ENCODE measurements at places on chromosomes 5 and 9.

- no peak for DNase-seq
These were observed 64.2 kb downstream of the FGF18 start for GRCh38 chr5:171483551-171484135.

GRCh38 chr9:111231801-111232580 lies 98.0 kb downstream of the OR2K2 start:
- no peak for DNase-seq

- DNase-seq: no peak
These were observed 130.3 kb upstream of the MTAP start for GRCh38 chr9:21672140-21672539.

DNA sequence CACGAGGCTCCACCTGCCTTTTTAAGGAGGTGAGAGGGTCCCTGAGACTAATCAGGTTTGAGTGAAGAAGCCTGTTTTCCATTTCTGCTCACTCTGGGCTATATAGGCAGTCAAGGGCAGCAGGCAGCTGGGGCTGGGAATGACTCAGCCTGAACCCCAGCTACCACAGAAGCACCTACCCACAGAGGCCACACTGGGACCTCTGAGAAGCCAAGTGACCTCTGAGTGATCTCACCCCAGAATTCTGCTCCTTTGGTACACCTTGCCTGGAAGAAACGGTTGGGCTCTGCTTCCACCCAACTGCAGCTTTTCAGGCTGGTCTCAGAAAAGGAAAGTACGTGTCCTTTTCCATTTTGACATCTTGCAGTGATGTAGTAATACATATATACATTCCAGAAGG lies 6.8 kb downstream of the FAM219A start:
- DNase-seq: no peak

DNA sequence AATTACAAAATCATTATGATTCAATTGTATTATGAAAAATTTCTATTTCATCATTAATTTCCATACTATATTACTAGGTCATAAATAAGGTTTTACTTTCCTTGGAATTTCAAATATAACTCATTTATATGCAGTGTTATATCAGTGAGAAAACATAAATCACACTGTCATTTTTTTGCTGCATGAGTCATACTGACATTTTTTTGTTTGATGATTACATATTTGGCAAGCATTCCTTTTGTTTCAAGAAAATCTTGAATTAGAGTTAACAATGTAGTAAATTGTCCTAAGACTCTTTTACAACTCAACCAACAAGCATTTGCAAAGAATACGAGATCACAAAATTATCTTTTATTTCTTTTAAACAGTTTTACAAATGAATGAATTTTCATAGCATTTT lies 298.4 kb upstream of the SEMA6A start:
- no peak for DNase-seq

GRCh38 chr9:35112257-35113020 lies 3.2 kb downstream of the ATOSB start:
- no peak for DNase-seq

- no peak for DNase-seq
These were observed 961.6 kb upstream of the CDH18 start for GRCh38 chr5:20949636-20950035.

- DNase-seq: no peak
These were observed 13.9 kb upstream of the FNIP1 start for GRCh38 chr5:131810510-131811249.

DNA sequence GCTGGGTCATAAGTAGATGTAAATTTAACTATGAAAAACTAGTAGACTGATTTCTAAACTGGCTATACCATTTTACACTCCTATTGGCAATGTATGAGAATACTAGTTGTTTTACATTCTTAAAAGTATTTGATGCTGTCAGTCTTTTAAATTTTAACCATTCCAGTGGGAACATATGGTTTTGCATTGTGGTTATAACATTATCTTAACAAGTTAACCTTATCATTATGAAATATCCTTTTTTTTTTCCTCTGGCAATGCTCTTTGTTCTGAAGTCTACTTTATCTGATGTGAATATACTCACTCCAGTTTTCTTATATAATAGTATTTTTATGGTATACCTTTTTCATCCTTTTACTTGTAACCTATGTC lies 548.9 kb upstream of the CLINT1 start:
- no peak for DNase-seq

- no peak for DNase-seq
These were observed 208.6 kb downstream of the EPB41L4A start for GRCh38 chr5:112210430-112211005.

- no peak for DNase-seq
These were observed 573.8 kb upstream of the CDH9 start for GRCh38 chr5:27612161-27612560.

- DNase-seq: no peak
These were observed 76.2 kb upstream of the TMED7 start for GRCh38 chr5:115702025-115702424.

- DNase-seq: peak; percentile 24
These were observed 103.6 kb upstream of the CHD1 start for GRCh38 chr5:99032234-99033013.

DNA sequence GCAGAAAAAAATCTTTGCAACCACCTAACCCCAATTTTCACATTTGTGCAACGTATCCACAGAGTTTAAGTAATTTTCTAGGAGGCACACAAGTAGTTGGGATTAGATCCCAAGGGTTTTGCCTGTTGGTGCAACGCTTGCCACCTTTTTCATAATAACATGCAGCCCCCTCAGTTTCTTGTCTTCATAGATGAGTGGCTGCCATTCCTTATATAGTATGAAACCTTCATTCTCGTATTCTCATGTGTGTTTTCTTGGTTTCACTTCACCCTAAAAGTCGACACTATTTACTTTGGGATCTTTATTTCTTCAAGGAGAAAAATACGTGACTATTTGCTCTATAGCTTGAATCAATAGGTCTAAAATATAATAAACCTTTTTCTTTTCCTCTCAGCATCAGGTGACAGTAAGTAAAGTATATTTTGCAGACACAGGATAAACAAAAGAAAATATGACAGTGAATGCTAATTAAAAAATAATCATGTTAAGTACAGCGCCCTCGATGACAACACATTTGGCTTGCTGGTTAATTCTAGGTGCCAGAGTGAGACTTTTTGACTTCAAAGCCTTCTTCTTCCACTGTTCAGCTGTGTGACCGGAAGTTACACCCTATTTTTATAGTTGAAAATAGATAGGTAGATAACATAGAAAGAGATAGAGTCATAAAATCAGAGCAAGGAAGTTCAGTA lies 342.8 kb upstream of the CCNG1 start:
- no peak for DNase-seq

DNA sequence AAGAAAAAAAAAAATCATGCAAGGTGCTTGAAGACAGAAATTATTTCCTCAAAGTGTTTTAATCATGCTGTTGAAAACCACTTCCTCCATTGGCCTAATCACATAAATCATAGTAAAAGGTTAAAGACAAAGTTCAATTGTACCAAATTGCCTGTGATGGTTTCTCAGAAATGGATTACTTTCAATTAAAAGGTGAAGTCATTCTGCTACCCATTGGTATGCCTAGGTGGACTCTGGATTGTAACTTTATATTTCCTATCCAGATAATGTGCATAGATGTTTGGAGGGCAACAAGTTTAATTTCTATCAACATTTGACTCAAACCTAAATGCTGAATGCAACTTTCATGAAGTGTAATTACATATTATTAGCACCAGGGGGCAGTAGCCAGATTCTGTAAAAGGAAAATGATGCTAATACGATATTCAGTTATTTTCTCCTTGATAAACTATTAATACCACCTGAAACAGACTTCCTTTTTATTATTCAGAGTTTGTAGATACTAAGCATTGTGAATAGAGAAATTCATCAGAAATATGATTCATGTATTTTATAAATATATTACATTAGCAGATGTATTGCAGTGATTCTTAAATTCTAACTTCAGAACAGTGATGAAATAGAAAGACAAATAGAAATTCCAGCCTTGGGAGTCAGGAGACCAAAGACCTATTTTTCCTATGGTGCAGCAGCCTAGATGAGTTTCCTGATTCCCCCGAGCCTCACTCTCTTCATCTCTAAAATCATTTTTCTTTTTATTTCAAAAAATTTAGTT lies 148.2 kb downstream of the CAAP1 start:
- no peak for DNase-seq

- no peak for DNase-seq
These were observed 59.8 kb downstream of the BAAT start for GRCh38 chr9:101325053-101325452.

GRCh38 chr5:56815658-56816545 lies 553 bp downstream of the MAP3K1 start:
- no peak for DNase-seq

GRCh38 chr5:16082053-16082452 lies 97.5 kb downstream of the MARCHF11 start:
- DNase-seq: no peak

DNA sequence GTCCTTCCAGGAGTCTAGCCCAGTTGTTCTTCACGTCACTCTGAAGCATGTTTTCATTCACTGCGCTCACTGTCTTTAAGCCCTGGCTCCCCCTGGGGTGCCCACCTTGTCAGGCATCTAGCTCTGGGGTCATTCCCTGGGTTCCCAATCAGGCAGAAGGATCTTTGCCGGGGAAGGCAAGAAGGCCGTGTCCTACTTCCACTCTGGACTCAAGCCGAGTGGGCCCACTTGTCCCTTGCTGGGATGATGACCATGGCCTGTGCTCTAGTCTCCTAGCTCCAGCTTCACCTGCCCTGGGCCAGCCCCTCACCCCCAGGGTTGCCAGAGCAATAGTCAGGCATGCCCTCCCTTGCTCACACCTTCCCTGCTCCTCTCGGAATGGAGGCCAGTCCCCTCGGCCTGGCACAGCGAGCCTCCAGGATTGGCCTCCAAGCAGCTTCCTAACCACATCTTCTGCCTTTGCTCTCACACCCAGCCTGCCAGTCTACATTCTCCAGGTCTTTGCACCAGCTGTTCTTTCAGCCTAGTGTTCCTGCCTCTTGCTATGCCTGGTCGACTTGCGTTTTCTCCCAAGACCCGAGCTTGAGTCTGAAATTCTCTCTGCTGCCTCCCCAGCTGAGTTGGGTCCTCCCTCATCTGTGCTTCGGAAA lies 32.2 kb upstream of the PSD2 start:
- no peak for DNase-seq

- no peak for DNase-seq
These were observed 1115.5 kb downstream of the DTWD2 start for GRCh38 chr5:117872798-117873368.

DNA sequence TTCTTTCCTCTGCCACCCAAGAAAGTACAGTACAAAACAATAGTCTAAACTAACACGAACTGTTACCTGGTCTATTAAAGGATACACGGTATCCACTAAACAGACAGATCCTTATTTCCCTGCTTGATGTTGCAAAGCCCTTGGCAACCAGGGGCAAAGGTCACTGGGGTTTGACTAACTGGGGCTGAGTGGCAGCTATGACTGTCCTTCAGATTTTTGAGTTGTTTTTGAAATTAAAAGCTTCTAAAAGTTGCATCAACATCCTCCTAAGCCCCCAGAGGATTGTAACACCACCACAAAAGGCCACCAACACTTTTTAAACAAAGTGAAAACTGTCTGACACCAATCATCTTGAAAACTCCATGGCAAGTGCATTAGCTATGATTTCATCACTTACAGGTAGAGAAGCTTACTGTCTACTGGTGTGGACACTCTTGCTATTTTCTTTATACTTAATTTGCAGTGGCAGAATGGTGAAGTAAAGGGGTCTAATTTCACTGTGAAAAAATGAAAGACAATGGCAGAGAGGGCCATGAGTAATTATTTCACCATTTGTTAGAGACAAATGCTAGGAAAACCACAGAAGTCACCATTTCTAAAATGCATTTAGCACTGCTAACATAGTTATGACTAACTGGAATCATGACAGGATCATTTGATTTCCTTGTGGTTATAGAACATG lies 292.4 kb downstream of the EFNA5 start:
- no peak for DNase-seq

DNA sequence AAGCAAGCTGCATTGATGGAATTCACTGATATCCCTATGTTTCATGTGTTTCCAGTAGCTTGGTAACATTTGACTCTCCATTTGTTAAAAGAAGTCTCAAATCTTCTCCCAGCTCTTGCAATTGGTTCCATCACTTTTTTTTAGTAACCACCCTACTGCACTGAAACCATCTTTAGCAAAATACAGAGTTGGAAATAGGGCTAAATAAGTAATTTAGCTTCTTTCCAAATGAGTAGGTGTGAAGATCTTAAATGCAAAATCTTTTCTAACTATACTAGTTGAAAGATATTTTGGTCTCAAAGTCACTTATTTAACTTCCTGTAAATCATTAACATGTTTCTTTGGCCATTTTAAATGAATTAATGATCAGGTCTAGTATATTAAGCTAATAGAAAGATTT lies 138.1 kb downstream of the DIRAS2 start:
- DNase-seq: no peak

DNA sequence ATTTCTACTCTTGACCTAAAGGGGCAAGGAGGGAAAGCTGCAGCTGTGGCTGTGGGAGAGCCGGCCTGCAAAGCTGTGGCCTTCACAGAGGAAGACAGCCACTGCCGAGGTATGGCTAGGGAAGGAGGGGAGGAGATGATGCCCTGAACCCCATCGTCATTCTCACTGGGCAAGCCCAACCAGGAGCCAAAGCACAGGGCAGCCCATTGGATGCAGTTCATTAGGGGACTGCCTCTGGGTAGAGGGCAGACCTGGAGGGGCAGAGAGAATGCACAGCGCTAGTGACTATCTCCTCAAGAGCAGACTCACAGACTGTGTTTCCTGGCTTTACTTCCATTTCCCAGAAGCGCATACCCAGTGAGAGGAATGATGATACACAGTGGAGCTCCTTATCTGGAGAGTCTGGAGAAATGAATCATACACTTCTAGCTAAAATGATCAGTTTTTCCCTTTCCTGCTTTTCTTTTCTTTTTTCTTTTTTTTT lies 47.2 kb upstream of the TTC23L start:
- no peak for DNase-seq

DNA sequence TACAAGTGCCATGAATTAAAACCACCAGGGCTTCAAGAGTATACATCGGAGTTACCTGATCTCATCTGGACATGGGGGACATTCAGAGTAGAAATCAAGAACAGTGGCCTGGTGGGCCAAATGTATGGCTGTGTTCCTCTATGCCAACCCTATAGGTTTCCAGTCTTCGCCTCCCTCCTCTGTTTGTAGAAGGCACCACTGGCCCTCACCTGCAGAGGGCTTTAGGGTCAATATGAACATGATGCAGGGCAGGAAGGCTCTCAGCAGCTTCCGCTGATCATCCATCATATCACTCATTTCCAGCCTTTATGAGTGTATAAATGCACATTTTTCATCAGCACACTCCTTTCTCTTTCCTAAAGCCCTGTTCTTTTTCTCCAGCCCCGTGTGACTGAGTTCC lies 555.5 kb upstream of the BRINP1 start:
- no peak for DNase-seq

DNA sequence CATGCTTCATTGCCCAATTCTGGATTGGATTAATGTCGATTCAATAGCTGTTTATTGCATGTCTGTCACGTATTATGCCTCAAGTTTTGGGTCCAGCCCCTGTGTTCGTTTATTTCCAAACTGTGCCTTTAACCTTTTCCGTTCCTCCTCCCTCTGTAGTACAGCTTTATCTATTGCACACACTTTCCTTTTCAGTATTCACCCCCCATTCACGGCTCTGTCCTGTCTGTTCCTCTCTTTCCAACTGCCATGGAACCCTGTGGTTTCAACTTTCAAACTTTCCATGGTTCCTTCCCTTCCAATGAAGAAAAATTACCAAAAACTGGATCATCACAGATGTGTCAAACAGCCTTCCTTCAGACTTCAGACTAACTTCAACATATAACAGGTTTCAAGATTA lies 17.1 kb downstream of the SMARCA2 start:
- no peak for DNase-seq

- DNase-seq: no peak
These were observed 17.9 kb downstream of the TRUB2 start for GRCh38 chr9:128304136-128304970.

- no peak for DNase-seq
These were observed 29.3 kb downstream of the CSF2 start for GRCh38 chr5:132102944-132103331.

- DNase-seq: peak; percentile 5
These were observed 316.3 kb upstream of the POU5F2 start for GRCh38 chr5:94057655-94058054.

Data from brain pericyte (primary cell).